Glutamatergic neuron (in vitro differentiated cells): ENCODE measurements at places on chromosomes 11 and 22. TPM values are rescaled to one million over a fixed set of nuclear protein-coding genes. Genes with fewer than 3 reads are reported as not detected.

GRCh38 chr11:126619516-126619915 is 264.0 kb downstream of the ST3GAL4 start:
- no peak for DNase-seq
- H3K4me3 ChIP-seq = no peak overlapping the region
- H3K36me3 ChIP-seq = no peaks in the 10 kb centered on the region
- no peak overlapping the region for H3K27ac ChIP-seq
- H3K27me3 ChIP-seq = peaks cover 1% of the 10 kb centered on the region

- H3K4me1 ChIP-seq = no peaks in the 10 kb centered on the region
- no peak overlapping the region for H3K4me3 ChIP-seq
- H3K36me3 ChIP-seq = no peaks in the 10 kb centered on the region
Measured at GRCh38 chr11:6057452-6057851, 26.9 kb upstream of the OR56A1 start.

GRCh38 chr11:5297721-5298323 is 3.9 kb downstream of the OR51B4 start:
- no peaks in the 10 kb centered on the region for H3K4me1 ChIP-seq
- no peak for DNase-seq
- no peaks in the 10 kb centered on the region for H3K36me3 ChIP-seq

The DMC1 gene
- 4.2 TPM for total RNA-seq

The TIMP3 gene
- total RNA-seq = 15.2 TPM

GRCh38 chr22:19875061-19875530 is 20.4 kb upstream of the GNB1L start:
- no peak overlapping the region for H3K4me3 ChIP-seq
- peak; percentile 23 for DNase-seq
- no peaks in the 10 kb centered on the region for H3K36me3 ChIP-seq
- no peaks in the 10 kb centered on the region for H3K4me1 ChIP-seq

The OR51B5 gene
- not detected for total RNA-seq

GRCh38 chr22:44895296-44896055 is 114.3 kb downstream of the PHF21B start:
- H3K27me3 ChIP-seq = peaks cover 2% of the 10 kb centered on the region
- H3K4me1 ChIP-seq = no peaks in the 10 kb centered on the region
- H3K4me3 ChIP-seq = no peak overlapping the region
- no peak for DNase-seq
- peaks cover under 1% of the 10 kb centered on the region for H3K36me3 ChIP-seq

The TEX12 gene
- total RNA-seq = not detected

The KCTD21 gene
- 9.7 TPM for total RNA-seq

GRCh38 chr11:132050049-132050448 is 679.6 kb downstream of the NTM start:
- no peak for DNase-seq
- no peaks in the 10 kb centered on the region for H3K4me1 ChIP-seq
- H3K27me3 ChIP-seq = peaks cover 3% of the 10 kb centered on the region
- no peak overlapping the region for H3K4me3 ChIP-seq
- no peaks in the 10 kb centered on the region for H3K36me3 ChIP-seq
- no peak overlapping the region for H3K27ac ChIP-seq

DNA sequence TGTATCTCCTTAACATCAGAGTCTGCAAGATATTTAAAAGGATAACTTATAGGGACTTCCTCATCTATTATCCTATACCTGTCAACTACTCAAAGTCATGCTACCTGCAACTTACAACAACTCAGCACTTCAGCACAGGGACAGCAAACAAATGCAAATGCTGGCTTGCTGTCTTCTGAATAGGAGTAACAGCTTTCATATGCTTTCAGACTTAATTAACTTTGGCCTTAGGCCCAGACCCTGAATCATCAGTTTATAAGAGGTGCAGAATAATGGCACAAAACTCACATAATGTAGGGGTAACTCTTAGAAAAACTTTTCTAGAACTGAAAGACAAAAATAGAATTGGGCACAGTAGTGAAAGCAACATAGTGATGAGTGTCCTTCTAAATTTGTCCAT is 953.4 kb downstream of the DLG2 start:
- H3K36me3 ChIP-seq = no peaks in the 10 kb centered on the region
- DNase-seq = no peak
- no peaks in the 10 kb centered on the region for H3K27me3 ChIP-seq
- no peak overlapping the region for H3K27ac ChIP-seq

The OR52A1 gene
- not detected for total RNA-seq

DNA sequence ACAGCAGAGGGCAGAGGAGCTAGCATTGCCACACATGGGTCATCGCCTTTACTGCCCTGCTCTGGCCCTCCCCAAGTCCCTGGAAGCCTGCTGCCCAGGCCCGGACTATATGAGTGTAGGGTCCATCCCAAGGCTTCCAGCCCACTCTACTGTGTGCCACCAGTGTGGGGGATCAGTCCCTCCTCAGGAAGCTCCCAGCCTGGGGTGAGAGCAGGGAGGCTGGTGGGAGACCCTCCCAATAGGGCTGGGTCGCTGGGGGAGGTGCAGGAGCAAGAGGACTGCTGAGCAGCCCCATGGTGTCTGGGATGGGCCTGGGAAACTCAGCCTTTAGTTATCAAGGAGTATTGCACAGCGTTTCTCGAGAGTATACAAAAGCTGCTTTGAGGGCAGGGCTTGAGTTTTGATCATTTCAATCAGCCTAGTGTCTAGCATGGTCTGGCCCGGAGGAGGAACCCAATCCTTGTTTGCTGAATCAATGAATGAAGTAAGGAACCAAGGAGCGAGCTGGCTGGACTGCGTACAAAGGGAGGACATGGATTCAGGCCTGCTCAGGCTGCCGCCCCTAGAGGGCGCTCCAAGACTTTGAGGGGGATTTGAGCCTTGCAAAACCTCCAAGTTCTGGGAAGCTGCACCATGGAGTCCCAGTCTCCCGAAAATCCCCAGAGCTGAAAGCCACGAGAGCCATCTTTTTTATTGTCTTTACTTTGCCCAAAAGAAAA is 89.0 kb upstream of the PARVA start:
- H3K4me1 ChIP-seq = peaks cover 26% of the 10 kb centered on the region
- H3K27ac ChIP-seq = peak overlapping the region; percentile 68
- no peak overlapping the region for H3K4me3 ChIP-seq
- no peaks in the 10 kb centered on the region for H3K36me3 ChIP-seq
- peaks cover 13% of the 10 kb centered on the region for H3K27me3 ChIP-seq
- peak; percentile 95 for DNase-seq

GRCh38 chr22:48318575-48319320 is 1508.9 kb downstream of the BRD1 start:
- H3K4me3 ChIP-seq = no peak overlapping the region
- DNase-seq = no peak
- H3K27me3 ChIP-seq = peaks cover 18% of the 10 kb centered on the region

The OR8A1 gene
- not detected for total RNA-seq

The POTEH gene
- total RNA-seq = not detected

DNA sequence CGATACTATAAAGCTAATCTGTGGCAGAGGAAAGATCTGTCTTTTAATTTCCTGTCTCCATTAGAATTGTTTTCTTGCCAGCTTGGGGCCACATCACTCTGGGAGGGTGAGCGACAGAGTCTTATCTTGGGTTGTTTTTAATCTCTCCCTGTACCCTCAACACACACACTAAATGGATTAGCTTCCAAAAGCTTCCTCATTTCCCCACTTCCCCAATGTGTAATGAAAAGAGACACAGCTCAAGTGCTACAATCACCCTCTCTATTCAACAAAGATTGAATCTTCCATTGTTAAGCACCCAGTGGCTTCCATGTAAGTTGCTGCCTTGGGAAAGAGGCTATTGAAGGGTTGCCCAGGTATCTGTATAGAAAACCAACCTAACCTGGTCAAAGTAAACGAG is 6.1 kb upstream of the ASCL3 start:
- no peak for DNase-seq
- H3K27ac ChIP-seq = no peak overlapping the region
- H3K4me1 ChIP-seq = no peaks in the 10 kb centered on the region
- peaks cover 2% of the 10 kb centered on the region for H3K27me3 ChIP-seq
- H3K4me3 ChIP-seq = no peak overlapping the region

The RTN4RL2 gene
- total RNA-seq = 119 TPM

- peaks cover 41% of the 10 kb centered on the region for H3K4me1 ChIP-seq
- H3K27me3 ChIP-seq = no peaks in the 10 kb centered on the region
- no peak for DNase-seq
- H3K27ac ChIP-seq = no peak overlapping the region
- no peaks in the 10 kb centered on the region for H3K36me3 ChIP-seq
- H3K4me3 ChIP-seq = no peak overlapping the region
Measured at GRCh38 chr11:108223348-108224149, 682 bp downstream of the ATM start.

- H3K27ac ChIP-seq = no peak overlapping the region
- no peaks in the 10 kb centered on the region for H3K27me3 ChIP-seq
- H3K4me3 ChIP-seq = no peak overlapping the region
- no peaks in the 10 kb centered on the region for H3K36me3 ChIP-seq
- H3K4me1 ChIP-seq = no peaks in the 10 kb centered on the region
Measured at GRCh38 chr22:34324763-34325162, 404.5 kb upstream of the LARGE1 start.

DNA sequence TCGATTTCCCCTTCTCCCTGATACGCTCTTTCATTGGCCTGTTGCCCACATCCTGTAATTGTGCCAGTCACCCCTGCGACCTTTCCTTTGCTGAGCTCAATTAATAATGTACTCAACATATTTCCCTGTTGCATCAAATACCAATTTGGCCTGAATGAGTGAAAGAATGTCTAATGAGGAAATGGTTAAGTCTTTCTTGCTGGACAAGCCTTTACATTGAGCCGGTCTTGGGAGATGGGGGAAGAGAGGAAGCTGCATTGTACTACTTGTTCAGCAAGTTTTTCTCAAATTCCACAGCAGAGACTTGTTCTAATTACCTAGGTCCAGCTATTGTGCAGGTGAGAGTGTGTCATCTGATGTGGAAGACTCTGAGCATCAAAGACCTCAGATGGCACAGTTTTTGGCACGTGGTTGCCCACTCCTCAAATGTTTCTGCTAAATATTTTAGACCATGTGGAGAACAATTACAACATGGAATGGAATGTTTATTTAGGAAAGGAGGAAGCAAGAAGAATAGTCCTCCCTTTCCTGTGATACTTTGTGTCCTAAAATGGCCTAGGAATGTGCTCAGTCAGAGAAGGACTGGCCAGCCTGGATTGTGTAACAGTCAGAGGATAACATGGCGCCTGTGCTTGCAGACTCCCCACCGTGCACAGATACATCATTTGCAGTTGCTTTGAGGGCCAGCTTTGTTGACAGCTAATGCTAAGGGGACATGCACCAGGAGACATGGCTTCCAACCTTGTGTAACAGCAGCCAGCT is 129.5 kb upstream of the E2F8 start:
- no peak for DNase-seq
- H3K27ac ChIP-seq = peak overlapping the region; percentile 29
- H3K27me3 ChIP-seq = peaks cover 8% of the 10 kb centered on the region

DNA sequence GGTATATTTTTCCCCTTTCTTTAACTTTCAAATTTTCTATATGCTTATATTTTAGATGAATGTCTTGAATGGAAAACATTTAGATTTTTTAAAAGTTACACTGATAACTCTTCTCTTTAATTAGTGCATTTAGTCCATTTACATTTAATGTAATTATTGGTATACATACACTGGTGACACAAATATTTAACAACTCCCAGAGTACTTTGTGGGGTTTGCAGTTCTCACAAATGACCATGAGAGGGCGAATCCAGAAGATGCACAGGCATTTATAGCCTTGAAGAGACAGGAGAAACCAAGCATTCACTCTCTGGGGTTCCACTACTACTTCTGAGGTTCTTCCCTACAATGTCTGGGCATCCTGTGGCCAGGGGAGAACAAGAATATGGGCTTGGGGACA is 125.1 kb downstream of the TIMP3 start:
- no peaks in the 10 kb centered on the region for H3K4me1 ChIP-seq
- no peak overlapping the region for H3K4me3 ChIP-seq
- H3K27me3 ChIP-seq = no peaks in the 10 kb centered on the region
- DNase-seq = peak; percentile 34

DNA sequence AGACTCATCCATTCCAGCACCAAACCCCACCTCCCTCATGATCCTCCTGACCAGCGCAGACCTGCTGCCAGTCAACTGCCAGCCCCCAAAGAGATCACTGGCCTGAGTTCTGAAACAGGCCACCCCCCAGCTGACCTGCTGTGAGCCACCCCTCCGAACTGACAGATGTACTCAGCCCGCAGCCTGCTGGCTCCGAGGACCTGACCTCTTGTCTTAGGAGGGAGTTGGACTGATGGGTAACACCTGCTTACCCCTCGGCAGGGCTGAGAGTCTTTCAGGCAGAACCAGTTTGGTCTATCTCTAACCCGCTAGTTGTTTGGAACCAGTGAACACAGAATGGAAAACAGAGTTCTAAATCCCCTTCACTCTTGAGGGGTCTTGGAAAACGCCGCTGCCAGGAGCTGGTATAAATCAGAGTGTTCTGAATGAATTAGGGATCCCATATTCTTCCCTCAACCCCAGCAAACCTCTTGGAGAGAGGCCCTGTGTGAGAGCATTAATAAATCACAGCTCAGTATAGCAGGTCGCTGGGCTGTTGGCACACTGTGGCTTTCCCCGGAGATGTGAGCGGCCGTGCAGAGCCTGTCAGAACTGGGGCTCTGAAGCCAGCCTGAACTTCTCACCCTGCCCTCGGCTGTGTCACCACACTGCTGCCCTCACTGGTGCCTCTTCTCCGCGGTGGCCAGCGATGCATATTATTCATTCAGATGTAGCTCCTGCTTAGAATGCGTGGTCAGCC is 165.1 kb upstream of the NCAM1 start:
- H3K27me3 ChIP-seq = peaks cover 10% of the 10 kb centered on the region
- H3K36me3 ChIP-seq = peaks cover 3% of the 10 kb centered on the region
- H3K27ac ChIP-seq = peak overlapping the region; percentile 80
- peaks cover 63% of the 10 kb centered on the region for H3K4me1 ChIP-seq
- no peak for DNase-seq
- peak overlapping the region; percentile 25 for H3K4me3 ChIP-seq

The CENATAC gene
- 72.3 TPM for total RNA-seq

DNA sequence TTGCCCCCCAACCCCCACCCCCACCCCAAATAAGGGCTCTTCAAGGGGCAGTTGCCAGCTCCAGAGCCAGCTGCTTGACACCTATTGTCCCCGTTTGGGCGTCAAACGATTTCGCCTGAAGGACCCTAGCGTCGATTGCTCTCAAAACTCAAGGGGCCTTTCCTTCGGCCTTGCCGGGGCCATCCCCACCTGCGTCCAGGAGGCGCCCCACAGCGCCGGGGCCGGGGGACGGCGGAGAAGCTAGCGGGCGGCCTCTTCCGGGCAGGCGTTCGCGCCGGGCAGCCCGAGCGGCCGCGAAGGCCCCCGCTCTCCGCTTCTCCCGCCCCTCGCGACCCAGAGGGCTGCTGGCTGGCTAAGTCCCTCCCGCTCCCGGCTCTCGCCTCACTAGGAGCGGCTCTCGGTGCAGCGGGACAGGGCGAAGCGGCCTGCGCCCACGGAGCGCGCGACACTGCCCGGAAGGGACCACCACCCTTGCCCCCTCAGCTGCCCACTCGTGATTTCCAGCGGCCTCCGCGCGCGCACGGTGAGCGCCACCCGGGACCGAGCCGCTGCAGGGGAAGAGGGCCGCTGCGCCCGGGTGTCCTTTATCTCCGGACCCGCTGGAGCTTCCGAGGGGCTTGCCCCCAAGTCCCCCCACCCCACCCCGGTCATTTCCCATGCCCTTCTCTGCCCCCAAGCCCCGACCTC is at the start of gene CAPRIN1:
Gene CAPRIN1 (plus strand): TSS at position 383 of the 687 bp plus-strand sequence. CDS start 690 bp downstream, outside the sequence.
- H3K4me1 ChIP-seq = peaks cover 22% of the 10 kb centered on the region
- peak within 1 kb of the TSS; percentile 94 for H3K27ac ChIP-seq

GRCh38 chr11:12164061-12165014 is 53.9 kb downstream of the MICAL2 start:
- no peak overlapping the region for H3K4me3 ChIP-seq
- no peaks in the 10 kb centered on the region for H3K27me3 ChIP-seq
- H3K36me3 ChIP-seq = no peaks in the 10 kb centered on the region
- peaks cover 7% of the 10 kb centered on the region for H3K4me1 ChIP-seq
- H3K27ac ChIP-seq = no peak overlapping the region
